ENCODE measurements at places on chromosomes 3 and 15. TPM values are rescaled to one million over a fixed set of nuclear protein-coding genes. Genes with fewer than 3 reads are reported as not detected.

The SLC22A14 gene
- not detected for polyA plus RNA-seq

The BUB1B gene
- polyA plus RNA-seq: 13.6 TPM

The SCAP gene
- 36.8 TPM for polyA plus RNA-seq

The ROPN1 gene
- polyA plus RNA-seq: not detected
